Activated CD4-positive, alpha-beta memory T cell treated with anti-CD3 and anti-CD28 coated beads for 36 hours (primary cell): ENCODE measurements at places on chromosomes 2 and 18.

GRCh38 chr2:61356958-61357350 is 113.9 kb downstream of the USP34 start:
- DNase-seq: no peak

GRCh38 chr18:74006143-74006542 is 141.5 kb downstream of the FBXO15 start:
- no peak for DNase-seq

DNA sequence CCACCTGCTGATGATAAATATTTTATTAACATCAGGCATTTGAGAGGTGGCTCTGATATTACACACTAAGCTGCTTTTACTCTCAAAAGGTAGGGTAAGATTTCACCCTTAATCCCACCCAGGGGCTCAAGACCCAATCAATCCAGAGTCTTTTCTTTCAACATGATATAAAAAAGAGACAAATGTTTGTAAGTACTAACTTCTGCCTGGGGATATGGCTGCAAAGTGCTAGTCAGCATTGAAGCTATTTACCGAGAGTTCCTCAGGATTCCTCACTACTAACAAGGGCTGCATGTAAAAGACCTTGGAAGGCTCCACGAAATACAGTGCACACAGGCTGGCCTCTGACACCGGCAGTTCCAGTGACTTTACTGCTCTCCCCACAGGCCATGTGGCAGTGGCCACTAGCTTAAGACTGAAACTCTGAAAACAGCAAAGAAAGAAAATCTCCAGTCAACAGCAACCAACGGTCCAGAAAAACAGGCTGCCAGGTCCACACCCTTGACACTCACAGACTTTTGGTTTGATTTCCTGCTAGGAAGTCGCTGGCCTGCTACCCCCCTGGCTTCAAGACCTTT is 11.2 kb downstream of the MREG start:
- DNase-seq: no peak

GRCh38 chr2:167924556-167924955 is 322.8 kb downstream of the STK39 start:
- DNase-seq: no peak

DNA sequence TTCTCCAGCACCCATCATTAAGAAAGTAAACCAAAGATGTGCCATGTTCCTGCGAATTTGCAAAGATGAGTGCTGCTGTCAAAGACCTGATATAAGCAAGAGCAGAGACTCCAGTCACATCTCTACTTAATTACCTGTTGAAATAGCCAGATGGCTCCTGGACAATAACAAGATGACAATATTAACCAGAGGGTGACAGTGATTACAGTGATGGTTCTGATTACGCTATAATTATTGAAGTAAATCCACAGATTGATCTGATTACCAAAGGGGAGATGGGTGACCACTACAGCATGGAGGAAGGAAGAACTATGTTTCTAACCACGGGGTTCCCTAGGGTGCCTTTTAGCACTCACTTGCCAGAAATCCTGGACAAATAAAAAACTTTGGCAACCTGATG is 36.5 kb upstream of the AFF3 start:
- no peak for DNase-seq

DNA sequence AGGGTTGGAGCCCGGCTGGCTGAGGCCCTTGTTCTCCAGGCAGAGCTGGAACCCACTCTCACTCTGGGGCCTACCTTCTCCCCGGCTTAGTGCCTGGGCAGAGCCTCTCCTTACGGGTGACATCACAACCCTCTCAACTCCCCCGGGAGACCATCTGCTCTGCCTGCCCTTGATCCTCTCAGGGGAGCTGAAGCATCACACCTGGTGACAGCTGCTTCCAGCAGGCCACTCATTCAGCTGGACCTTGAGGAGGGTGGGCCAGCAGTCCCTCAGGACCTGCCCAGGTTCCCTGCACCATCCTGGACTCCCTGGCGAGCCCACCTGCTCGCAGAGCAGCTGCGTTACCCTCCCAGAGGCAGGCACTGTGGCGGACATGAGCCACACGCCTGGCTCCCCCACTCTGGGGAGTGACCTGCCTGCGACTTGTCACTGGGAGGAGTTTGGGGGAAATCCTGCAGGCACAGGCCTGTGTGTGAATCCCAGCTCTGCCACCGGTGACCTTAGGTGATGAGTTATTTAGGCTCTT is 13.1 kb downstream of the HS6ST1 start:
- no peak for DNase-seq
